ENCODE measurements at places on chromosomes 2 and 18.

DNA sequence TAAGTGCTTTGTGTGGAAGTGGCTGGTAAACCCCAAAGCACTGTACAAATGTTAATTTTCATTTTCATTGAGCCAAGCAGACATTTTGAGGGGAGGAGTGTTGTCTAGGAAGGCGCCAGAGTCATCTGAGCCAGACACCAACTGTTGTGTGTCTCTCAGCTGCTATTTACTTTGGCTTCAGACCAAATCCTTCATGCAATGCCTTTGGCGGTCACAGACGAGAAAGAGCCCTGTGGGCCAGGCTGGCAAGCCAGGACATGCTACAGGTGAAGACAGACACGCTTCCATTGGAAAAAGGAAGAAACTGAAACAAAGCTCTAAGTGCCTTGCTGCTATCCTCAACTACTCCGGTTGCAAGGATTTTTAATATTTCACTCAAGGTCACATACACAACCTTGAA, 115.4 kb upstream of the CDC42EP3 start:
- no peak for DNase-seq

- DNase-seq: no peak
Observed at GRCh38 chr2:241506793-241507429, 1.5 kb downstream of the STK25 start.

GRCh38 chr2:120231974-120232635, 8.9 kb upstream of the TMEM185B start:
- DNase-seq: no peak

GRCh38 chr2:24540011-24540477, 49.0 kb downstream of the NCOA1 start:
- no peak for DNase-seq

DNA sequence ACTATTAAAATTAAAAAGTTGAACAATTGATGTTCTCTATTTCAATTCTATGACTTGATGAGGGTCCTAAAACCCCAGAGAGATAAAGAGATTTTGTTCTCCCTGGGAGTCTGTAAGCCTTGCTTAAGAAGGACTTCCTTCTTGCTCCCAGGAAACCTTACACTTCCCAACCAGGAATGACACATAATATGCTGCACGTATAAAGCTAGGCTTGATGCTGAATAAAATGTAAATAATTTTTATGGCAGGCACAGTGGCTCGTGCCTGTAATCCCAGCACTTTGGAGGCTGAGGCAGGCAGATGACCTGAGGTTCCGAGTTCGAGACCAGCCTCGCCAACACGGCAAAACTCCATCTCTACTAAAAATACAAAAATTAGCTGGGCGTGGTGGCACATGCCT, 27.8 kb downstream of the SPIRE1 start:
- DNase-seq: no peak

DNA sequence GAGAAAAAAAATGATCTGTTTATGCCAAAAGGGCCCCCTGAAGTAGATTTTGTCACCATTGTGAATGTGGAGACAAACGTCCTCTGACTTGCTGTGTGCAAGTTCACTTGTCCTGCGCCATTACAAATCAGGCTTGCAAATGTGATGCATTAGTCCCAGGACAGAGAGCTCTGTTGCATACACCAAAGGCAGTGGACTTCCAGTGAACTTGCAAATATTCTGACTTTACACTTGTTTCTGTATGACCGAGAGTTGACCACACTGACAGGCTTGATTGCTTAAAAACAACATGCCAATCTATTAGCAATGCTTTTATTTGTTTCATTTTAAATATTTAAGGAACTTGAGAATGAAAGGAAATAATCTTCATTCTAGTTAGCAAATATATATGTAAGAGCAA, 293.2 kb downstream of the PLCL1 start:
- no peak for DNase-seq

DNA sequence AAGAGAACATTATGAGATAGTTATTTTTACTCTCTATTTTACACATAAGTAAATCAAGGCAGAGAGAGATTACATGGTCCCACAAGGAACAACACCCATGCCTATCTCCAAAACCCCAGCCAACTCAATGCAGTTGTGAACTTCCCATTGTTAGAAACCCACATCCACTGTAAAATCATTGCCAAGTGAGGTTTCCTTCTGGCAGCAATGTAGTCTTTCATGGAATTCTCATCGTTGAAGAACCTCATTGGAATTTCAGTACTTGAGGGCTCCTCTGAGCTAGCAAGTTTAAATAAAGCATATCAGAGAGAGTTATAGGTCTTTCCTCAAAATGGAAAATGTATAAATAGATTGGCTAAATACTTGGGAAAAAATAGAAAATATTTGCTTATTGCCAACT, 105.2 kb downstream of the RAD51AP2 start:
- no peak for DNase-seq

- no peak for DNase-seq
Observed at GRCh38 chr2:124286089-124286783, 261.1 kb downstream of the CNTNAP5 start.

GRCh38 chr2:218711550-218711929, 905 bp downstream of the TTLL4 start:
- peak; percentile 23 for DNase-seq

GRCh38 chr2:241275504-241275903, 40.0 kb downstream of the HDLBP start:
- no peak for DNase-seq

GRCh38 chr2:16069933-16070647, 129.7 kb downstream of the MYCN start:
- DNase-seq: no peak

GRCh38 chr18:69817335-69817940, 130.2 kb downstream of the CD226 start:
- no peak for DNase-seq

DNA sequence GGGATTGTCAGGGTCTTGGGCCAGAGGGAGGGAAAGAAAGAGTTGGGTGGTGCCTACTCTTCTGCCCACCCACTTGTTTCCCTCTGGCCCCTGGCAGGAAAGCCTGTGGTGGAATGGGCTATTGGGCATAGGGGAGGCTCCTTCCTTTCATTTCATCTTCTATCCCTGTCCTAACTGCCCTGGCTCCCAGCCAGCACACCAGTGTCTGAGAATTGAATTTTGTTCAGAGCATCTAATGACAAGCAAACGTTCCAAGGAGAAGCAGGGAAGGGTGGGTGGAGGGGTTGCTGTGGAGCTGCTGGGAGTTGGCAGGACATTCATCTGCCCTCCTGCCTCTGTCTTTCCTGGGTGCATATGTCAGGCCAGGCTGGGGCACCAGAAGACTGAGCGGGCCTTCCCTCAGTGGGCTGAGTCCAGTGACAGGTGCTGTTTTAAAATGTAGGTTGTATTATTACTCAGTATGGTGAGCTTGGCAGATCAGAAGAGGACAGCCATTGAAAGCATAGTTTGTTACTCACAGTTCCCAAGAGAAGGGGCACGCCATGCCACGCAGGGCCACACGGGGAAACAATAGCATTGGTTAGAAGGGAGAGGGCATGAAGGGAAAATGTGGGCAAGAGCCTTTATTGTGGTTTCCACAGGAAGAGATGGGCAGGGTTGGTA, 171.9 kb downstream of the ACOXL start:
- peak; percentile 7 for DNase-seq

GRCh38 chr2:10339647-10340592, 37.2 kb downstream of the HPCAL1 start:
- no peak for DNase-seq

DNA sequence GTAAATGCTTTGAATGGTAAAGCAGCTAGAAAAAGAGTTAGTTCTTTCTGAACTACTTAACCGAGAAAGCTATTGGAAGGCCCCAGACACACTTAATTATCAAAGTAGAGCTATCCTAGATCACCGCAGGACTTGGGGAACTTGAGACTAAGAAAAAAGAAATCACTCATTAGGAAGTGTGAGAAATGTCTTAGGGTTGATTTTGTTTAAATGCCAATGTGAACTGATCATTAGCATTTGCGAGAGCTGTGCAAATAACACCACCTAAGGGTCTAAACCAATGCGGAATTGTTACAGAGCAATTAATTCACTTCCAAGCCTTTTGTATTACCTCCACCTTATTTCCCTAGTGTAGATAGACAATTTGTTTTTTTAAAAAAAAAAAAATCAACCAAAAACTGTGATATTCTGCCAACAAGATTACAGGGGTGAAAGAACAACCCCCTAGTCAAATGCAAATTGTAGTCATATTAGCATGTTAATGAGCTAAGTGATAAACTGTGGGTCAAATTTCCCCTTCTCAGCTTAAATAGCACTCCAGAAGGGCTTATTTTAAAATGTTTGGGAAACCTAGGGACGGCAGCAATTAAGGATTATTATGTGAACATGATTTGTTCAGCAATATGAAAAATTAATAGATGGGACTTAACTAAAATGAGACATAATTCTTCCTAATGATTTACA, 246.2 kb upstream of the STON1 start:
- no peak for DNase-seq

GRCh38 chr2:12221584-12221983, 475.2 kb downstream of the LPIN1 start:
- no peak for DNase-seq

DNA sequence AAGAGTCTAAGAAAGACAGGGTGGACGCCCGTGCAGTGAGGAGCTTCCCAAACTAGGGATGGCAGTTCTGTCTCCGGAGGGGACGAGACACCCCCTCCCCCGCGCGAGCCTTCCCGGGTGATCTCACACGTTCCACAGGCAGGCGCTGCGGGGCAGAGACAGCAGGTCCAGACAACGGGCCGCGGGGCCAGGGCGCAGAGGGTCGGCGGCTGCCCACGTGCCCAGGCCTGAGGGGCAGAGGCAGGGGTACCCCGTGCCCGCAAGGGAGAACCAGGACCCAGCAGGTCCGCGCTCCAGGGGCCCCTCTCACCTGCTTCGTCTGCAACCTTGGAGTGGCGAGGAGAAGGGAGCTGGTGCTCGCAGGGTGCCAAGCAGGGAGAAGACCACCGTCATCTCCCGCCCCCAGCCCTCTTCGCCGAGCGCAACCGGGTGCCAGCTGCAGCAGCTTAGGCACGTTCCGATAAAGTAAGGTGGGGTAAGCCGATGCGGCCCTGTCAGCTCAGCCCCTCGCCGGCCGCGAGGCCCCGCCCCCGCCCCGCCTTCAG, at the start of gene GPR155:
Gene GPR155, minus strand, starts transcription at position 467 of the 545 bp plus-strand sequence. CDS start 5,073 bp downstream, outside the sequence.
- DNase-seq: peak; percentile 69

GRCh38 chr2:160582490-160583145, 89.0 kb upstream of the RBMS1 start:
- DNase-seq: no peak

GRCh38 chr2:165162466-165162865, 41.4 kb downstream of the SCN3A start:
- DNase-seq: no peak

DNA sequence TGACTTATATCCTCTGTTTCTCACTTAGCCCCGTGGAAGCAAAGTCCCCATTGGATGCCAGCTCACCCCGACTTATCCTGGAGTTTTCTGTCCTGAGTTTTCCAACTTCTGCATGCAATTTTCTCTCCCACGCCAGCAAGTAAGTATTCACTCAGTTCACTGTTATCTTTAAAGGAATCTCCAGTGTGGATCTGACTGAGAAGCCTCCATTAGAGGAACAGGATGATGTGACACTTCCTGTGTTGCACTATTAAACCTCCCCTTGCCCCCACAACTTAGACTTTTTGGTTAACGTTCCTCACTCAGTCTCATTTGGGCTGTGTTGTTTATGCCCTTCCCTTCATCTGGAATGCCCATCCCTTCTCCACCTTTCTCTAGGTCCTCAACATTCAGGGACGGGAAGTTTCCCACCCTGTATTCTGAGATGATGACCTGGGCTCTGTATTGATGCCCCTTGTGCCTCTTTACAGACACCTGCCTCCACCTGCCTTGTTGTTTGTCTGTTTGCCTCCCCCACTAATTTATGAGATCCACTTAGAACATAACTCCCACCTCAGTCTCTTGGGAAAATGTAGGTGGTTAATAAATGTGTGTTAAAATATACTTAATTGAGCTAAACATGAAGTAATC, 536.1 kb upstream of the RAB6C start:
- DNase-seq: no peak

GRCh38 chr2:72788756-72789155, 37.1 kb downstream of the EXOC6B start:
- DNase-seq: no peak

- no peak for DNase-seq
Observed at GRCh38 chr2:67666386-67667053, 269.4 kb downstream of the ETAA1 start.

DNA sequence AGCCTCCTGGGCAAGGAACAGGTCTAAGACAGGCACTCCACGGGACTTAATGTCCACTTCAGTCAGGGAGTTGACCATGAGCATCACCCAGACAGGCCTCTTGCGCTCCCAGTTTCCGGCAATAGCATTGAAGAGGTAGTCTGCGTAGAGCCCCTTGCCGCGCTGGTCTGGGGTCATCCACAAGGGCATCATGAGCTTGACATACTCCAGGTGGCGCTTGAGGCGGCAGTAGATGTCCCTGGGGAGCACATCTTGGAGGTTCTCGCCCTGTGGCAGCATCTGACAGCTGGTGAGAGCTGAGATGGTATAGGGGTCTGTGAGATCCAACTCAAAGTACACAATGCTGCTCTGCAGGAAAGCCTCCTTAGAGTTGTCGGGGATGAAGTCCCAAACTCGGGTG, 10.6 kb downstream of the TRABD2A start:
- no peak for DNase-seq

DNA sequence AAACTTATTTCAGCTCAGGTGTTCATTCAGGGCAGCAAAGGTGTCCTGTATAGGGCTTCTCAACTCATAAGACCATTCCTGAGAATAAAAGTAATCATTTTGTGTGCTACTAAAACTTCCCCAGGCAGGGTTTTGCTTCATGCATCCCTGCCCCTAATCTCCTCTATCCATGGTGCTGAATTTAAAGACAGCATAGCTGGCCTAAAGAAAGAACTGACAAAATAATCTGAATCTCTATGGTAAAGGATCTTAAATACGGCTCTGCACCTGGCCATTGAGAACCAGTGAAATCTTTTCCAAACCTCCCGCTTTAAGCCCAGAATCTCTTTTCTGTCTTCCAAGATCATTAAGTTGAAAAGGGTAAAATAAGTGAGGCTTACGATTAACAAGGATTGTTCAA, 292.1 kb upstream of the KLHL29 start:
- no peak for DNase-seq

DNA sequence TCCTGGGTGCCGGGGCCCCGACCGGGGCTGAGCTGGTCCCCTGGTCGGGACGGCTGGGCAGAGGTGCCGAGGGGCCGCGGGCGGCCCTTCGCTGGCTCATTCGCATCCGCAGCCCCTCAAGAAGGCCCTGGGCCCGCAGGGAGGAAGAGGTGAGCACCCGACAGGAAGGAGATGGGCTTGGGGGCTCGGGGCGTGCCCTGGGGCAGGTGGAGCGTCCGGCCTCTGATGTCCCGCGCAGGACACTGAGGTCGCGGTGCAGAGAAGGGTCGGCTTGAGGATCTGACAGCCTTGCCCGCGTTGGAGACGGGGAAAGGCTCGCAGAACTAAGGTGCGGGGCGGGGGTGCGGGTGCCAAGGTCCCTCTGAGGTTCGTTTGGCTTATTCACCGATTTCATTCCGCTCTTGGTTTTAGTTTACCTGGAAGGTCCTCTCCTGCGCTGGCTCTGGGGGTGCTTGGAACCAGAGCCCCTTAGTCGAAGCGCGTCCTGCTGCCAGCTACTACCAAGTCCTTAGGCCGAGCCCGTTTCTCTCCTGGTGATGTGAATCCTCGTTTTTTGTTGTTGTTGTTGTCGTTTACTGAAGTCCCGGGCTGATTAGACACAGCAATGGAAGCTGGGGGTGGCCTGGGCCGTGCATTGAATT, 18.9 kb upstream of the CD8A start:
- no peak for DNase-seq

All from SK-N-SH (cell line).